ENCODE measurements at places on chromosomes 1 and 21.

DNA sequence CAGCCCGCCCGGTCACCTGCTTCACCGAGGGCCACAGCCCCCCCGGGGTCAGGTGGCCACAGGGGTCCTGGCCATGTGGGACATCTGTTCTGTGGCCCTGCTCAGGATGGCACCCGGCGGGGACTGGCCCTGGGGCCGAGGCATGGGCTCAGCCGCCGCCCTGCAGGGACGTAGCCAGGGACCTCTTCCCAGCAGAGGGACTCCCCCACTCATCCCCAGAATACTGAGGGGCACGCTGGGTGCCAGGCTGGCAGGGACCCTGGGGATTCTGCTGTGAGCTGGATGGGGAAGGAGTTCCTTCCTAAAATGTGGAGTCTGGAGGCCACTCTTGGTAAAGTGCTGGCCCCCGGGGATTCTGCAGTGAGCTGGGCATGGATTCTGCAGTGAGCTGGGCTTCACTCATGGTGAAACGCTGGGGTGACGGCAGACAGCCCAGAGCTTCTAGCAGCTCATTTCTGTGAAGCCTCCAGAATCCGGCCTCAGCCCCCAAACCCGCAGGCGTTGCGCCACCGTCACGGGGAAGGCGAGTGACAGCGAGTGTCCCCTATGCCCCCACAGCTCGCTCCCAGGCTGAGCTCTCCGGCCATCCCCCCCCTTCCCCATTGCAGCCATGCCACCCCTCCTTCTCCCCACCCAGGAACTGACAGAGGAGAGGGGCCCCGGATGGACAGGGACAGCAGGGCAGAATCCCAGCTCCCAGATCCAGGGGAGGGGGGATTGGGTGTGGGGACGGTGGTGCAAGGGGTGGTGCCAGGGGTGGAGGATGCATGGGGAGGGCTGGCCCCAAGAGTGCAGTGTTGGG, 1.4 kb downstream of the ITGB2 start:
- DNase-seq = no peak

- DNase-seq = no peak
Measured at GRCh38 chr1:181179987-181180365, 91.5 kb downstream of the IER5 start.

DNA sequence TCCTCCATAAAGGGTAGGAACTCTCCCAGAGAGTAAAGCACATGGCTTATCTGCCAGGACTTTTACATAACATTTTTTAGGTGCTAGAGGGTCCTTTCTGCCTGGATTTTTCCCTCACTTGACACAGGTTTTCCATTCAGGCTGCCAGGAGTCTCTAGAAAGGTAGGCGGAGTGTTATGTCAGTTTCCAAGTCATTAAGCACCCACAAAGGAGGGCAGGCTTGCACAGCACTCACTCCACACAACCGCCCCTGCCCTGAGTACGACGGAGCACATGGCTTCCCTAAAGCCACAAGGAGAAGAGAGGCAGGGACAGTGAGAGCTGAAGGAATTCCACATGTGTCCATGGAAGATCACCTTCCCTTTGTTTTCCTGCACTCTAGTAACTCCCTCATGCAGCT, 55.7 kb downstream of the CAPZB start:
- DNase-seq = no peak

- no peak for DNase-seq
Measured at GRCh38 chr21:45019076-45019886, 55.1 kb upstream of the ADARB1 start.

DNA sequence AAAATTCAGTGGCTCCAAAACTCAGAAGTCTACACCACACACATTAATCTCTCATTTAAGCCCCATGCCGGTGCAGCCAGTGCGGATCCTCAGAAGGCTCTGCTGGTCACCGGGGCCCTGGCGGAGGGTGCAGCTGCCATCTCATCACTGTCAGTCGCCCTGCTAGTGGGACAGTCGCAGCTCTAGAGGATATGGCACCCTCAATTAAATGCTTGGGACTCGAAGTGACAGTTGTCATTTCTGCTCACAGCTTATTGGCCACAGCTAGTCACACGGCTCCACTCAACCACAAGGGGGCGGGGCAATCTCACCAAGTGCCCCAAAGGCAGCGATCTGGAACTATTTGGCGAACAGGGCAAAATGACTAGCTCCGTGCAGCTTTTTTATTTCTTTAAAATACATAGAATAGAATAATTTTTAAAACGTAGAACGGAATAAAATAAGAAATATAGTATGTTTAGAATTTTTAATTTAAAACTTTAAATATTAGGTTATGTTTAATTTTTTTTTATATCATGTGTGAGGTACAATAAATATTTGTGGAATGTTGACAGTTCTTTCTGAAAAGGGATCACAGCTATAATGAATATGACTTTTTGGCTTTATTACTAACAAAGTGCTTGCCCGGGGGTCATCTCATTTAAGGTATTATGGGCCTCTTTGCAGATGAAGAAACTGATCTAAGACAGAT, 8.0 kb upstream of the MAN1C1 start:
- DNase-seq = peak; percentile 91

DNA sequence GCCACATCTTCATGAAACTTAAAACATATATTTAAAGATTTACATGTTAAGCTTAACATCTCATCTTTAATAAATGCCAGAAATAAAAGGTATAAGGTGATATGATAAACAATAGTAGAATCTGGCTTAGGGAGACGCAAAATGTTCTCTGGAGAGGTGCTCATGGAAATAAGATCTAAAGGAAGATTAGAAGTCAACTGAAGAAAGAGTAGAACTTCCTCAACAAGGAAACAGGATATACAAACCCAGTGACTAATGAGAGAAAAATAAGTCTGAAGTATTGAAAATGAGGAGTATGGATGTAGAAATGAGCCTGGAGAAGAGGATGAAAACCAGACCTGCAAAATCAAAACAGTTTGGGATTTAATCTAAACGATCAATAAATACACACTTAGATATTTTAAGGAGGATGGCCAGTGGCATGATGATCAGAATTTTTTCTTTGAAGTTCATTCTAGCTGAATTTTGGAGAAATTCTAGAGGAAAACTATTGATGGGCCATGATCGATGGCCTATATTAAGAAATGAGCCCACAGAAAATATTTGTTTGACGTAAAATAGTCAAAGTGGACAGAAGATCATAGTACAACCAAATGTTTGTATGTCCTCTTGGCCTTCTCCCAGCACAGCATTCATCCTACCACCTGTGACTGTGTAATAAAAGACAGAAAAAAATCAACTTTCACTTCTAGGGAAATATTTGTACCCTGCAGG, 387.9 kb upstream of the PTBP2 start:
- no peak for DNase-seq

GRCh38 chr1:52360595-52360968, 5.4 kb downstream of the CC2D1B start:
- no peak for DNase-seq

GRCh38 chr1:180595966-180596365, 35.9 kb upstream of the XPR1 start:
- no peak for DNase-seq

DNA sequence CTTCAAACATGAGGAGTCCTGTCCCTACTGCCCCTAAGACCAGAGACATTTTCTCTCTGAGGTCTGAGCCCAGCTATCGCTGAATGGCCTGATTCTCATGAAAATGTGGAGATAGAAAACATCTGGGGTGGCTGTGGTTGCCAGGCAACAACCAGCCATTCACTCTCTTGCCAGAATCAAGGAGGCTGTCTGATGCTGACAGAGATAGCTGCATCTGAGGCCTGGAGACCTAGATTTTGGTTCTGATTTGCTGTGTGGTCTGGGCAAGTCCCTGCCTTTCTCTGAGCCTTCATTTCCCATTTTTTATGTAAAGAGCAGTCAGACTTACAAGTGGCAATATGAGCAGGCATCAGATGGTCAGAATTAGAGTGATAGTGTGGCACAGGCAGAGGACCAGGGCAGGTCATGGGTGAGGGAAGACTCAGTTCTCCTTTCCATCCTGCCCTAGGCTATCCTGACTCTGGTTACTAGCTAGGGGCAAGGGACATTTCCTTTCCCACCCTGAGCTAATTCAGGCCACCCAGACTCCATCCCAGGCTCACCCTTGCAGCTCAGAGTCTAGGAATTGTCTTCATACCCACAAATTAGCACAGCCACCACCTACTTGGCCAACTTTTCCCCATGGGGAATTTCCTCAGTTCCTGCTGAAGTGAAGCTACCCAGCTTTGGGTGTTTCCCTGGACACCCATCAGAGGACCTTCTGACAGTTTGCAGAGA, 20.0 kb upstream of the RNF19B start:
- DNase-seq = no peak

DNA sequence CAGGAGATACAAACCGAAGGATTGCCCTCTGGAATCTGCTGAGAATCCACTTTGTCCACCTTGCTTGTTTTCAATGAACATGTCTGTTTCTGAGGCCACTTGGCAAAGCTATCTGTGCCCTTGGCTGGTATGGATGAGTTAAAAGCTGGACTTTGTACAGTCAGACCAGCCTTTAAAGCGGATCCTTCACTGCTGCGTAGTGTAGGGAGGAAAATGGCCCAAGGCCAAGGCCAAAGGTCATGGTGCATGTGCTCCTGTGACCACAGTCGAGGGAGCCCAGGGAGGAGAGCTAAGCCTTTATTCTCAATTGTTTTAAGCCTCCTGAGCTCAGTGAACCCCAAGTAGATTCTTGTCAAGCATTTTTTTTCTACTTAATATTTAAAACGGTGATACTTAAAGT, 37.0 kb downstream of the KCNJ15 start:
- no peak for DNase-seq
